D341Med (cell line): ENCODE measurements at places on chromosomes 5 and 9.
A peak's percentile ranks its signal among the peaks of the same experiment; 100 is the strongest.

DNA sequence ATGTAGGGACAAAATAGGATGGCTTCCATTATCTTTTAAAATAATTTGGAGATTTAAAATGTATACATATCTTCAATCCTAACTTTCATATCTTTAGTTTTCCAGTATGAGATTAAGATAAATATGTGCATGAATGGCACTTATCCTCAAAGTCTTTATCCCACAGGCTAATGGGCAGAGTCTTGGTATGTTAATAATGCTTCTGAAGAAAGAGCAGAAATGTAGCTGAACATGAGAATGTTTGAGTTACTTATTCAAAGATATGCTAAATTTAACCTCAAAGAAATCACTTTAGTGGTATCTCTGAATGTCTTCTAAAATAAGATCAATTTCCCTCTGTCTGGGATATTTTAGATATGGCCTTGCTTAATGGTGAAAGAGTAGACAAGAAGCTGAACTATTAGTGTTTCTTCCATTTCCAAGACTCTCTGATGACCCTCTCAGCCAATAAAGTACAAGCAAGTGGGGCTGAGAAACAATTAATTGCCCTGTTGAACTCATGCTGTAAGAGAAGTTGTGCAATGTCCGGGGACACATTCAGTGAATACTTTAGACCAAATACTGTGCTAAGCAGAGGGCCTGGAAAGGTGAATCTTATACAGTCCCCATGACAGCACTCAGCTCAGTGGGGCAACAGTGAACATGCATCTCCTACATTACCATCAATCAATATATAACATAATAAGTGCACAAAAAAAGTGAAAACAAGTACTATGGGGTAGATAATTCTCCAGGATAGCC, 50.0 kb upstream of the ADAMTSL1 start:
- no peak for DNase-seq

DNA sequence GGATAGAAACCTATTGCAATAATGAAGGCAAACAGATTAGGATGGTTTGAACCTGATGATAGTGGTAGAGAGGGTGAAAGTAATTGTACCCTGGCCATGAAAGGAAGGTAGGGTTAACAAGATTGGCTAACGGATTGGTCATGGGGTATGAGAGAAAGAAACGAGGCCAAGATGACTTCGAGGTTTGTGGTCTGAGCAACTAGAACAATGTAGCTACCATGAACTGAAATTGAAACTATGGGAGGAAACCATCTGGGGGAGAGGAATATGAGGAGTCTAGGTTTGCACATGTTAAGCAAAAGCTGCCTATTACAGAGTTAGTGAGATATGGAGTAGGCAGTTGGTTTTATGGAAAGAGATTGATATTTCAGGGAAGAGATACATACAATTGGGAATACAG, 406.0 kb downstream of the PRELID2 start:
- DNase-seq = no peak

GRCh38 chr5:151820271-151820670, 48.5 kb downstream of the G3BP1 start:
- no peak for DNase-seq

GRCh38 chr9:93234600-93234999, 50.7 kb downstream of the WNK2 start:
- no peak for DNase-seq

GRCh38 chr5:104421431-104421830, 858.8 kb upstream of the NUDT12 start:
- peak; percentile 38 for DNase-seq

GRCh38 chr5:127856292-127856691, 153.1 kb downstream of the CCDC192 start:
- no peak for DNase-seq

GRCh38 chr9:91416096-91416712, 7.4 kb downstream of the NFIL3 start:
- no peak for DNase-seq

GRCh38 chr5:115487756-115488155, 56.8 kb downstream of the FEM1C start:
- DNase-seq = no peak

GRCh38 chr5:72673180-72673579, 143.3 kb upstream of the TNPO1 start:
- DNase-seq = no peak

- DNase-seq = no peak
These were observed 275.8 kb upstream of the ADRA1B start for GRCh38 chr5:159640446-159640845.

- DNase-seq = no peak
These were observed 28.9 kb downstream of the SH3PXD2B start for GRCh38 chr5:172425402-172425801.

- no peak for DNase-seq
These were observed 544.6 kb upstream of the TRPC7 start for GRCh38 chr5:136909906-136910305.

DNA sequence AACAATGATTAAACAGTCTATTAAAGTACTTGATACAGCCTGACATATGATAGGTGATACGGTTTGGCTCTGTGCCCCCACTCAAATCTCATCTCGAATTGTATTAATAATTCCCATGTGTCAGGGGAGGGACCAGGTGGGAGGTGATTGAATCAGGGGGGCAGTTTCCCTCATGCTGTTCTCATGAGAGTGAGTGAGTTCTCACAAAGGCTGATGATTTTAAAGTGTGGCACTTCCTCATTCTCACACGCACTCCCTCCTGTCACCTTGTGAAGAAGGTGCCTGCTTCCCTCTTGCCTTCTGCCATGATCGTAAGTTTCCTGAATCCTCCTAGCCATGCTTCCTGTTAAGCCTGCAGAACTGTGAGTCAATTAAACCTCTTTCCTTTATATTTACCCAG, 40.1 kb upstream of the TARS1 start:
- DNase-seq = no peak

DNA sequence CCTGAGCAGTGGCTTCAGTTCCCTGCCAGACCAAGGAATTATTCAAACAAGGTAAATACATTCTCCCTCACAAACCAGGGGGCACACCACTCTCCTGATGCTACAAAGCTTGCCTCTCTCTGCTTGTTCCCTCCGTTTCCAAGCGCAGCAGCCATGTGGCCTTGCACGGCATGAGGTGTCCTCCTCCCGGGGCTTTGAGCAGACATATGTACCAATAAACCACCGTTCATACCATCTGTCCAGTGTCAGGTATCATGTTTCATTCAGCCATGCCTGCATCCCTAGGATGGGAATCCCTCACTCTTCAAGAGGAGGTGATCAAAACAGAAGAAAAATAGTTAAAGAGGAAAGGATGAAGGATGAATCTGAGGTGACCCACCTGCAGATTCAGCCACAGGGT, 282.7 kb downstream of the ENC1 start:
- DNase-seq = no peak

GRCh38 chr5:5089895-5090649, 50.1 kb upstream of the ADAMTS16 start:
- DNase-seq = no peak

DNA sequence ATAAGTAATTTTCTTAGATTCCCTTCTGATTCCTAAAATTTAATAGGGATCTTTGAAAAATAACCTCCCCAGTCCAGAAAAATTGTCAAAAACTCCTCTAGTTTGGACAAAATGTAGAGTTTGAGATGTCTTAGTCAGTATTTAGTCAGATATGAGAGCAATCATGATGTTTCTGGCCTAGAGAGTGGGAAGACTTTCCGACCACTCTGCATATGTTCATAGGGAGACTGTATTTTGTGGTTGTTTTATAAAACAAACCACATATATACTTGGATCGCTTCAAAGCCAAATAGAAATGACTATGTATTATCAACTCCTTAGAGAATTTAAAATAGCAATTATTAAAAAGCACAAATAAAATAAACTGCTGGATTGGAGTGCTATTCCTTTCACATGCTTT, 15.8 kb downstream of the ZFAND5 start:
- DNase-seq = no peak

- DNase-seq = no peak
These were observed 36.2 kb upstream of the DAP start for GRCh38 chr5:10797261-10797660.

- no peak for DNase-seq
These were observed 154.6 kb upstream of the GNA14 start for GRCh38 chr9:77802515-77803293.

DNA sequence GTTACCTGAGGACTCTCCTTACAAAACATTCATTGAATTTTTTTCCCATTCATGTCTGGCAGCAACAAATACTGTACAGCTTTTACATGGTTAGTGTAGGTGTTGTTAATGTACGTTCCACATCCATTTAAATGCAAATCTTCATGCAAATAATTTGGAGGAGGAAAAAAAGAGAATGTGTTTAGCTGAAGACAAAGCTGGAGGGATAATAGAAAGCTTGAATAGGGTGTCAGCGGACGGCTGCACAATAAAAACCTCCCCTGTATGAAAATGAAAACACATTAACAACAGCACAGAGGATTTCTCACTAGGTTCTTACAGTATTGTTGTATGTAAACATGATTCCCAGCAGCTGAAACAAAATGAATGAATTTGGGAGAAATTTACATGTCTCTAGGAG, 231.5 kb downstream of the ZNF608 start:
- DNase-seq = no peak

DNA sequence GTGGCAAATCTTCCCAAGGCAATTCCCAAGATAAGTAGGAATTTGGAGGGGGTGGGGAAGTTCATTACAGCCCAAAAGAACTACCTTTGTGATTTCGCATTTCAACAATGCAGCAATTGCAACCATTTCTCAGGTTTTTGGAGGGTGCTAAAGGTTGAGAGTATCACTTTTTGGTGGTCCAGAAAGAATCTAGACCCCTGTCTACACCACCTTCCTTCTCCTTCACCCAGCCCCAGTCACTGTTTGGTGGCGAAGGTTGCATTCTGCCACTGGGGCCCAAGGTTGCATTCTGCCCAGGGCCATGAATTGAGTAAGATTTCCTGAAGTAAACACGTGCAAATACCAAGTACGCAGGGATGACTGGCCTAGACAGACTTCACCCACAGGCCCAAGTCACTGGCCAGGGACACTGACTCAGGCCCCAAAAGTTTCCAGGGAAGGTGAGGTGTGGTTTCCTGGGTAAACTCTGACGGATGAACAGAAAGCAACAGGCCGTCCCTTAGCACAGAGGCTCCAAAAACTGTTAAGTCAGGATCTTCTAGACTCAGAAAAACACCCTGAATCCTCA, 5.7 kb downstream of the PDE6A start:
- no peak for DNase-seq

GRCh38 chr5:124210111-124210910, 536.1 kb downstream of the ZNF608 start:
- DNase-seq = no peak

DNA sequence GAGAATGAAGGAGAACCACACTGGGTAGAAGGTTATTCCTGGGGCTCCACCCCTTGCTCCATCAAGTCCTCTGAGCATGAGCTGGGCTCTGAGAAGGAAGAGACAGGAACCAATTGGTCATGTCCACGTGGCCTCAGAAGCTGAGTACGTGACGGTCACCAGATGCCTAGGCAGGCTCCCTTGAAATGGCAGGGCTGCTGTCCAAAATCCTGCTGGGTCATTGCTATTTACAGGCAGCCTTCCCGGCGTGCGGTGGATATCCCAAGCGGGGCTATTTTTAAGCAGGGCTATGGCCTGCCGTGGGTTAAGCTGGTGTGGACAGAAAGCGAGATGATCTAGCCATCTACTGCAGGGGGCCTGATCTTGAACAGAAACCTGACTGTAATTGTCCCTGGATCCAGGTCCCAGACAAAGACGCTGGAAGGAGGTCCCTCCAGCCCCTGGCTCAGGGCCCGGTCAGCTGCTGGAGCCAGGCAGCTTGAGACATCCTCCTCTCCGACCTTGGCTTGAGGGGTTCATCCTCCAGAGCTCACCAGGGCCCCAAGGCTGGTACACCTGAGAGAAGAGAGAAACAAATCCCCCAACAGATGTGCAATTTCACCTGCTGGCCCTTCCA, 550 bp upstream of the CKMT2 start:
- DNase-seq = no peak

DNA sequence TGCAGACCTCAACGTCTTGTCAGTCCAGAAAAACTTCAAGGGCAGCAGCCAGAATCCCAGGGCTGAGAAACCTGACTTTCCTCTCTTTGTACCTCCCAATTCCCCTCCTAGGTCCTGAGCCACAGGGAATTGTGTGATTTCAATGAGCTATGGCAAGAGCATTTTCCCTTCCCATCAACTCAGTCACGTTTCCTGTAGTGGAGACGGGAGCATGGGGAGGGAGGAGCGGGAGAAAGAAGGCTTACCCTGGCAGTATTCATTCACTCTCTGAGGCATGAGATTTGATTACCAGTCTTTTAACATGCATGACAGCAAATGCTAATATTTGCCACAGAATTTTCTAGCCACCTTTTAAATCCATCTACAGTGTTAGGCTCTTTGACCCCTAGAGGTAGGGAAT, 109.4 kb upstream of the TBCA start:
- no peak for DNase-seq

DNA sequence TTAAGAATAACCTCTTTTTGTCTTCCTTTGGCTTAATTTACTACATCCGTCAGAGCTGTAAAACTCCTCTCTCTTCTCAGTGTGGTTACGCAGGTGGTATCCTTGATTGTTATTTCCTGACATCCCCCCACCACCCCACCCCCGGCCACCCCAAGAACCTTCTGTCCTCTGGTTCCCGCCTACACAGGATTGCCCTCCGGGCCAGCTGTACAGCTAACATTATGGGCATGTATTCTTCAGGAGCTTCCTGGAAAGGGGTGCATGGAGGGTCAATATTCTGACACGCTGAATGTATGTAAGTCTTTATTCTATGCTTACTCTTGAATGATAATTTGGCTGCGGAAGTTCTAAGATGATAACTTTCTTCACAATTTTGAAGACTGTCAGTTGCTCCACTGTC, 13.0 kb upstream of the ANP32B start:
- no peak for DNase-seq

- DNase-seq = no peak
These were observed 13.4 kb upstream of the ZBTB34 start for GRCh38 chr9:126847051-126847450.

DNA sequence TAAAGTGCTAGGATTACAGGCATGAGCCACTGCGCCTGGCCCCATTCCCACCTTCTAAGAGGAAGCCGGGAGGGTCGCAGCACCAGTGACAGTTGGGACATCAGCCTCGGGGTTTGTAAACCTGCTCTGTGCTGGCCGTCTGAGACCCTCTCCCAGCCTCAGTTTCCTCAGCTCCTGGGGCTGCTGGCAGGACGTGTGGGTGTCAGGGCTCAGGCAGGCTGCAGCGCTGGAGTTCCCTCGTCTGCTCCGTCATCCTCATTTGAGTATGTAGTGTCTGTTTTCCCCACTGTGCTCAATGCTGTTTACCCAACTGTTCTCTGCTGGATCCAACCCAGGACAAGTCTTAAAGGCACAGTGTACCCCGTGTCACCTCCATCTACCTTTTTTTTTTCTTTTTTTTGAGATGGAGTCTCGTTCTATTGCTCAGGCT, 2.0 kb upstream of the NINJ1 start:
- DNase-seq = no peak

DNA sequence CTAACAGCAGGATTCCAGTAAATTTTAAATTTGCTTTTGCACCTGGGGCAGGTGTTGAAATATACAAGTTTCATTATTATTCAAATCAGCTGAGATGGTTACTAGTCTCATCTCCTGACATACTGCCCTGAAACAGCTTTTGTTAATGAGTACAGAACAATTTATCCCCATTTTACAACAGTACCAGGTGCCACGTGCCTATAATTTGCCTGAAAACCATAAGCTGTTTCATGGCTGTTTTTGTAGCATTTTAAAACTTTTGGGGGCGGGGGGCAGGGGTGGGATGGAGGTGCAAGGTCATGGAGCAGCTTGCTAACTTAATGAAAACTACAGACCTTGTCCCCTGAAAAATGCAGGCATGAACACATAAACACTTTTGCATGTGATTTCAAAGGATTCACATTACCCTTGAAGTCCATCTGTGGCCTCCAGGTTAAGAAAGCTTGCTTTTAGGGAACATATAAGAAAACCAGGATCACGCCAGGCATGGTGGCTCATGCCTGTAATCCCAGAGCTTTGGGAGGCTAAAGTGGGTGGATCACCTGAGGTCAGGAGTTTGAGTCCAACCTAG, 42.1 kb downstream of the TIMD4 start:
- DNase-seq = no peak
